Activated CD4-positive, alpha-beta T cell treated with anti-CD3 and anti-CD28 coated beads for 4 hours (primary cell): ENCODE measurements at places on chromosomes 5 and 9.

GRCh38 chr5:53090229-53090628, 19.3 kb downstream of the MOCS2 start:
- no peak for DNase-seq

GRCh38 chr5:108813673-108814072, 66.0 kb downstream of the FER start:
- no peak for DNase-seq

- DNase-seq: peak; percentile 69
Measured at GRCh38 chr5:177005619-177006264, 837 bp downstream of the UIMC1 start.

DNA sequence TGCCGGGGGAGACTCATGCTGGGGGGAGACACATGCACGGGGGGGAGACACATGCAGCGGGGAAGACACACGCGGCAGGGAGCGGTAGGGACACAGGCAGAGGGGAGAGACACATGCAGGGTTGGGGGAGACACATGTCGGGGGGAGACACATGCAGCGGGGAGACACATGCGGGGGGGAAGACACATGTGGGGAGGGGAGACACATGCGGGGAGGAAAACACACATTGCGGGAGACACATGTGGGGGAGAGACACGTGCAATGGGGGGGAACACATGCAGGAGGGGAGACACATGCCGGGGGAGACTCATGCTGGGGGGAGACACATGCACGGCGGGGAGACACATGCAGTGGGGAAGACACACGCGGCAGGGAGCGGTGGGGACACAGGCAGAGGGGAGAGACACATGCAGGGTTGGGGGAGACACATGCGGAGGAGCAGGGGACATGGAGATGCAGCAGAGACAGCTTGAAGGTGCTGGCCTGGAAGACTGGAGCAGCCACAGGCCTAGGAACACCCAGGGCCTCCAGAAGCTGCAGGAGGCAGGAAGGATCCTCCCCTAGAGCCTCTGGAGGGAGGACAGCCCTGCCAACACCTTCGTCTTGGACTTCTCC, 20.3 kb upstream of the OLFM1 start:
- no peak for DNase-seq

- DNase-seq: no peak
Measured at GRCh38 chr9:14316602-14317300, 2.8 kb upstream of the NFIB start.

DNA sequence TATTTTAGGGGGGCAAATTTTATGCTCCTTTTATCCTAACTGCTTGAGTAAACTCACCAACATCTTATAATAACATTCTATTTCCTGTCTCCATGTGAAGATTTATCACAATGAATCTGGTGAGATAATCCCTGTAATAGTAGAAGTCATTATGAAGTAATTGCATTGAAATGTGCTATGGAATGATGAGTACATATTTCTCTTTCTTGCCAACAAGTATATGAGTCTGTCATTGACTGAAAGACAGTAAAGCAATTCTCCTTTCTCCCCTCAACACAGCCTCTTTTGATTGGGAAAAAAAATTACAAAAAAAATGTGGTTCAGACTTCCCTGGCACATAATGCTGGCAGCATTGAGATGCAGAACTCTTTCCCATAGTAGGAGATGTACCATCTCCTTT, 459.2 kb upstream of the RGMB start:
- no peak for DNase-seq

DNA sequence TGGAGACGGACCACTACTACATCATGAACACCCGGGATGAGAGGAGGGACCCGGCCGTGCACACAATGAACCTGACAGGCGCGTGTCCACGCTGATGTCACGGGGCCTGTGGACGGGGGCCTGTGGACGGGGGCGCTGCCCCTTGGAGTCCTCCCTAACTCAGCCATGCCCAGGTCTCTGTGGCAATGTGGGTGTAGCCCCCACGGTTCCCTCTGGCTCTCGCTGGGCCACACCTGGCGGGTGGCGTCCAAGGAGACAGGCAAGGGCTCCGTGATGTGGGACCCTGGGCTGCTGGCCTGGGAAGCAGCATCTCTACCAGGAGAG, 22.1 kb downstream of the PAEP start:
- no peak for DNase-seq

- DNase-seq: no peak
Measured at GRCh38 chr5:35478856-35479682, 138.6 kb upstream of the SPEF2 start.

- no peak for DNase-seq
Measured at GRCh38 chr5:106600803-106601202, 1069.9 kb downstream of the EFNA5 start.

GRCh38 chr5:172380987-172381643, 73.2 kb downstream of the SH3PXD2B start:
- DNase-seq: no peak
